ENCODE measurements at places on chromosomes 3 and 15.

DNA sequence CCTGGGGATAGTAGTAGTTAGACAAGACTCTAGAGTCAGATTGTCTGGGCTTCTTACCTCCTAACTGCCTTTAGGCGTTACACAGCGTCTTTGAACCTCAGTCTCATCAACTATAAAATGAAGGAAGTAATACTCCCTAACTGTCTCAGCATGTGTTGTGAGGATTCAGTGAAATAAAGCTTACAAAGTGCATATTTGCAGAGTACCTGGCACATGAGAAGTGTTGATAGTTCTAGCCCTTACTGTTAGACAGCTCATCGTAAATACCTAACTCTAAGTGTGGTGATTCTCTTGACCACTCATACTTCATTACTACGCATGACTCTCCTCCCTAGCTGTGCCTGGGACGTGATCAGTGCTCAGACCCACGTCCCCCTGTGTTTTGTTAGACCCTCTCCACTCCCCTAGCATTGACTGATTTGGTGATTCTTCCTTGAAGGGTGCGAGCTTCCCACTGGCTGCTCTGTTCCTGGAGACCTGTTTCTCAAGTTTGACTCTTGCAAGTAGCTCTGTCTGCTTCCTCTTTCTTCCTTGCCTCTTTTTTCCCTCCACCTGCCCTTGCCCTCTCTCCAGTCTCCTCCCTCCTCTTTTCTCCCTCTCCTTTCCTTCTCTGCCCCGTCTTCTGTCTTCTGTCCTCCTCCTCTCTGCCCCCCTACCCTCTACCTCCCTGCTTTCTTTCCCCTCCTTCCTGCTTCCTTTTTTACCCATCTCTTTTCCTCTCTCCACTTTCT is 124.2 kb downstream of the SLC25A26 start:
- DNase-seq = no peak

GRCh38 chr3:30421266-30421665 is 185.1 kb upstream of the TGFBR2 start:
- DNase-seq = no peak

GRCh38 chr3:163785693-163786092 is 1292.6 kb downstream of the SI start:
- DNase-seq = no peak

DNA sequence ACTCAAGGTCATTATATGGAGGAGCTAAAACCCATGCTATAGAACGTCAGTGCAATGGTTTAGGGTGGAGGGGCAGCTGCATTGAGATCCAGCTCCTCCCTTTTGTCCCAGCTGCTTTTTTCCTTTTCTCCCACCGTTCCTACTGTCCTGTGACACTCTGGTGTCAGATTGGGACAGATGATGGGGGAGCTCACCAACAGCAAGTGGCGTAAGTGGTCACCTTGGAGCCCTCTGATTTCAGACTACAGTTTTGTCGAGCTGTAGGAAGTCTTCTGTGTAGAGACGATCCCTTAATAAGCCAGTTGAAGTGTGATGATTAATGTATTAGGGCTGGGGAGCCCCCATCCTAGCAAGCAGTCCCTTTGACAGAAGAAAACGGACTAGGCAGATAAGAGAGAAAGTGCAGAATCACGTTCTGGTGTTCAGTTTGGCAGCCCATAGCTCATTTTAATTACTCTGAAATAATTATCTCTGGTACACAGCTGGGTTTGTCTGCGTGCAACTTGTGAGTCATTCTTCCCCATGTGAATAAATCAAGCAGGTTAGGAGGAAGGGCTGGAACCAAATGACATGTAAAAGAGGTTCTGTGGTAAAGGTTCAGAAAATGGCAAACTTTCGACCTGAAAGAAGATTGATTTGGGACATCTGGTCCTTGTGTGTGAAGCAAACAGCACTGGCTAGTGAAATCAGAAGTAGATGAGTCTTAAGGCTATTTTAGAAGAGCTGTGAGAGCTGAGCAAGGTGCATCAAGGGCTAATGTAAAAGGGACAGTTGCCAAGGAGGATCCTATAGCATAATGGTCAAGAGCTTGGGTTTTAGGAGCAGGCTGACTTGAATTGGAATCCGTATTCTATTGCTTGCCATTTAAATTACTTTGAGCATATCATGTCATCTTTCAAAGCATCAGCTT is 241.4 kb downstream of the EDEM1 start:
- DNase-seq = no peak

- DNase-seq = no peak
Observed at GRCh38 chr3:177371888-177372287, 174.6 kb upstream of the TBL1XR1 start.

GRCh38 chr15:36313736-36314280 is 265.6 kb upstream of the CDIN1 start:
- DNase-seq = no peak

- DNase-seq = no peak
Observed at GRCh38 chr3:114904633-114905032, 242.5 kb downstream of the ZBTB20 start.

DNA sequence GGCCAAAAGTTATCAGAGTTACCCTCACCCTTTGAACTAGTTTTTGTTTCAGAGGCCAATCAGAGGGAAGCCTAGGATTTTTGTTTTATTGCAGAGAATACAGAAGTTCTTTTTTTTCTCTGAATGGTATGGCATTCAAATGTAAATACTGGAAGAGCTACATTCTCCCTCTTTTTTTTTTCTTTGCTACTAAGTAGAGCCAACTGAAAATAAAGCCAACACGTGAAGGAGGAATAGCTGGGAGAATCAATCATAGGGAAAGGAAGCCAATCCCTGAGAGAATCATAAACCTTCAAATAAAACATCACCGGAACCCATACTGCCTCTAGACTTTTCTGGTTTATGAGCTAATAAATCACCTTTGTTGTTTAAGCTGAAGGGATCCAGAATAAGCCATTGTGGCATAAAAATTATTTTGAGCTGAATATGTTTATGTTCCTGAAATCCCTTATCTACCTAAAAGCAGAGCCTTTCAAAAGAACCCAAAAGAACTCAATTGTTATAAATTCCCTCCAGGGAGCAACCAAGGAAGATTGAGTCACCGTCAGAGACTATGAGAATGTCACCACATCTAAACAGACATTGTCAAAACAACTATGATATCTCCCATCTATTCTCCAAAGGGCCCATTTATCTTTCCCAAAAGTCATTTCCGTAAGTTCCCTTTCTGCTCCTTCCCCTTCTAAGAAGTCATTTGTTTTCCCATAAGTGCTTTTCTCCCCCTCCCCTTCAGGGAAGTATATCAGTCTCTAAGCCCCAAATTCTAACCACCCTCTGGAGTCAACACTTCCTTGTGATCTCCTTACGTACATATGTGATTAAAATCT is 3.8 kb upstream of the ZNF280D start:
- DNase-seq = no peak

DNA sequence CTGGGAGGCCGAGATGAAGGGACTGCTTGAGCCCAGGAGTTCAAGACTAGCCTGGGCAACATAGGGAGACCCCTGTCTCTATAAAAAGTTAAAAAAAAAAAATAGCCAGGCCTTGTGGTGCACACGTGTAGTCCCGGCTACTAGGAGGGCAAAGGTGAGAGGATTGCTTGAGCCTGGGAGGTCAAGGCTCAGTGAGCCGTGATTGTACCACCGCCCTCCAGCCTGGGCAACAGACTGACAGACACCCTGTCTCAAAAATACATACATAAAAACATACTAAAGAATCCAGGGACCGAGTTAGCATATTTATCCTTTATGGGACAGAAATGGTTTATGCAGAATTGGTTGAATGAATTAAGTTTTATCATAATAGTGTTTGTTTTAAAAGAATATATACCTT is 13.7 kb downstream of the SIAH2 start:
- no peak for DNase-seq

GRCh38 chr15:29266052-29266582 is 3.5 kb downstream of the NSMCE3 start:
- DNase-seq = no peak

- peak; percentile 25 for DNase-seq
Observed at GRCh38 chr15:91302588-91303439, 202.8 kb downstream of the SV2B start.

DNA sequence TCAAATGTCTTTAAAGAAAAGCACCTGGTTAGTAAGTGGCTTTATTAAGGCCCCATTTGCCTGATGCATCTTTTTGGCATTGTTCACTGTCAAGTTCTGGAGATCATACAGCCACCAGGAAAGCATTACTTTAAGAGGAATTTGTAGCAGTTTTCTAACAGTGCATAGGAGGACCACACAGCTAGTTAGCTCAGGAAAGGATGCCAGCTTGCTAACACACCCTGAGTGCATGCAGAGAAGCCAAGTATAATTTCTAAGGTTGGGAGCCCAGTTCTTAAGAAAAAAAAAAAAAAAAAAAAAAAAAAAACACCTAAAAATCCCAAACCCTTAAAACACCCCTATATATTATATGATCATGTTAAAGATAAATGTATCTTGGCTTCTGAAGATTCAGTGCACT is 102.0 kb upstream of the FEZF2 start:
- DNase-seq = no peak

- no peak for DNase-seq
Observed at GRCh38 chr15:69555080-69555479, 102.5 kb downstream of the RPLP1 start.

GRCh38 chr3:5057272-5057671 is 64.8 kb upstream of the ARL8B start:
- no peak for DNase-seq

DNA sequence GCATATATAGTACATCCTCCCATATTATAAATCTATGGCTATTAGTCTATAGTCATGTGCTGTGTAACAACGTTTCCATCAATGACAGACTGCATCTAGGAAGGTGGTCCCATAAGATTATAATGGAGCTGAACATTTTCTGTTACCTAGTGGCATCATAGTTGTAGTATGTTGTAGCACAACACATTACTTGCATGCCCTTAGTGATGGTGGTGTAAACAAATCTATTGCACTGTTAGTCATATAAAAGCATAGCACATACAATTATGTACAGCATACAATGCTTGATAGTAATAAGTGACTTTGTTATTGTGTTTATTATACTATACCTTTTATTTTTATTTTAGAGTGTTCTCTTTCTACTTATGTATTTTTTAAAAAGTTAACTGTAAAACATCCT is 37.4 kb upstream of the TNFSF10 start:
- no peak for DNase-seq

- no peak for DNase-seq
Observed at GRCh38 chr3:70748593-70748992, 436.2 kb upstream of the MDFIC2 start.

DNA sequence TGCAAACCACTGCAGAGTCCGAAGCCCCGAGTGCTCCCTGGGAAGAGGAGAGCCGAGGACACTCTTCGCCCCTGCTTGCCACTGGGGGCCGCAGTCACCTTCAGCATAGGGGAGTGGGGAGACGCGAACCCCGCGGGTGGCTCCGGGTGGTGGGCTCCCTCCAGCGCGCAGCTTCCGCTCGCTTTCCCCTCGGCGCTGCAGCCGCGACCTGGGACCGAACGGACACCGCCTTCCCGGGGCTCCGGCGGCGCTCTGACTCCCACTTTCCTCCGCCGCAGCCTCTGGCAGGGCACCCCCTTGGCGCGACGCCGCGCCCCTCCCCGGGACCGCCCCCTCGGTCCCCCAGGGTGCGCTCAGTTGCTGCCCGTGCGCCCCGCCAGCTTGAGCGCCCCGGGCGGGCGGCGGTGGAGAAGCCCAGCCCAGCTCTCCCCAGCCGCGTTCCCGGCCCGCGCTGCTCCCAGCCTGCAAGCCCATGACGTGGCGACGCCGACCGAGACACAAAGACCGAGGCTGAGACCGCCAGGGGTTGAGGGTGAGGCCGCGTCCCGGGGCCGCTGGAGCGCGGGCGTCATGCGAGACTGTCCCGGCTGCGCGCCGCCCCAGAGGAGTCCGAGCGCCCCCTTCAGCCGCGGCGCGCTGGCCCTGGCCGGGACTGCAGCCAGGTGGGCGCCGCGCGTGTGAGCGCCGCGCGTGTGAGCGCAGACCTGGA is at the start of gene MINAR1:
Gene MINAR1, plus strand, starts transcription at position 701 of the 709 bp plus-strand sequence. CDS start 23,812 bp downstream, outside the sequence.
- DNase-seq = peak; percentile 20

DNA sequence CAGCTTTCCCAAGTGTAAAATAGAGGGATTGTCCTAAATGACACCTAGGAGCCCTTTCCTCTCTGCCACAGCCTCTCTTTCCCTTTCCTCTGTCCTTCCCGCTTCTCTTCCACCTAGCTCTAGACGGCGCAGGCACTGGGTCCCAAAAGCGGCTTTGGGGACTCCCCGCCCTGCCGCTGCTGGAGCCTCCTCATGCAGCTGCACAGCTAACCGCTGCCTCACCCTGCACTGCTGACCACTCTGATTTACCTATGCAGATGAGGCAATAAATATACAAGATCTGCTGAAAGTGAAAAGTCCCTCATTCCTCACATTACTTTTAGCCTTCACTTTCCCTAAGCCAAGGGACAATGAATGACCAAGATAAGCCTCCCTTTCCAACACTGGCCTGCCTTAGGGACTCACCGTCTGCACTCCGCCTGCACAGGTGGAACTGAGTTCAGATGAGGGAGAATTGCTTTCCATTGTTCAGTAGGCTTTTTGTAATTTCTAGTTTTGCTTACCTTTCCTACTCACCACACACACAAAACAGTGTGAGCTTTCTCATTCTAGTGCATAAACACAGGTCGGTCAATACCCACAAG is 197.5 kb upstream of the BCL6 start:
- no peak for DNase-seq

GRCh38 chr15:96182736-96183513 is 147.6 kb upstream of the NR2F2 start:
- no peak for DNase-seq

DNA sequence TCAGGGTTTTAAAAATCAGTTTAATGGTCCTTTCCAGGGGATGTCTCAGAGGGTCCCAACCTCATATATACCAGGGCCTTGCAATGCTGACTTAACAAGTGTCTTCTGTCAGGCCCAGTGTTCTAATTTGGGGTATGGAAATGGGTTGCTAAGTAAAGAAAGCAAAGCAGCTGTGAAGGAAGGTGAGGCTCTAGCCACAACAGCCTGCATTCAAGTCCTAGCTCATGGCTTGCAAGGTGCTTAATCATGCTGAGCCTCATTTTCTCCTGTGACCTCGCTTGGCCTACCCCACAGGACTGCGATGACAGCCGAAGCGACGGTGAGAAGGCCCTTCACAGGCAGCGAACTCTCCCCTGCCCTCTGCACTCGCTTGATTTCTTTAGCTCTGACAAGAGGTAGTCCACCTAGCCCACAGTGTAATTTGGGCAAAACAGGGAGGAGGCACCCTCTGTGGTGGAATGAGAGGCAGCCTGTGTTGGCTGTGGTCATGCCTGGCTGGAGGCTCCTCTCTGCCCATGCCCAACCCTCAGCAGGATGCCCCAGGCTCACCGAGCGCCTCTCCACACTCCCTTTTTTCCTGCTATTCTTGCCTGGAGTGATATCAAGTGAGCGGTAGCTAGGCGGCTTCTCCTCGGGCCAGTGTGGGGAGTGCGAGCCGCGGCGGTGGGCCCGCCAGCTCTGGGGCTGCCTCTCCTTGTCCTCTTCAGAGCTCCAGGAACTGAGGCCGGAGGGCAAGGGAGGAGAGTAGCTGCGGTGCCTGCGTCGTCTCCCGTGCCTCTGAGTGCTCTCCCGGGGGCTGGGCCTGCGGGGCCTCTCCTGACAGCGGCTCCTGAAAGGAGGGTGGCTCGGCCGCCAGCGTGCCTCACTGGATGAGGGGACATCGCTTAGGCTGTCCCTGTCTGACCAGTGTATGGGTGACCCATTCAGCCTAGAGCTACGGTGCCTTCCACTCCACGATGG is 29.2 kb downstream of the ILDR1 start:
- no peak for DNase-seq
